ENCODE measurements at places on chromosomes 7 and 10. TPM values are rescaled to one million over a fixed set of nuclear protein-coding genes. Genes with fewer than 3 reads are reported as not detected.

DNA sequence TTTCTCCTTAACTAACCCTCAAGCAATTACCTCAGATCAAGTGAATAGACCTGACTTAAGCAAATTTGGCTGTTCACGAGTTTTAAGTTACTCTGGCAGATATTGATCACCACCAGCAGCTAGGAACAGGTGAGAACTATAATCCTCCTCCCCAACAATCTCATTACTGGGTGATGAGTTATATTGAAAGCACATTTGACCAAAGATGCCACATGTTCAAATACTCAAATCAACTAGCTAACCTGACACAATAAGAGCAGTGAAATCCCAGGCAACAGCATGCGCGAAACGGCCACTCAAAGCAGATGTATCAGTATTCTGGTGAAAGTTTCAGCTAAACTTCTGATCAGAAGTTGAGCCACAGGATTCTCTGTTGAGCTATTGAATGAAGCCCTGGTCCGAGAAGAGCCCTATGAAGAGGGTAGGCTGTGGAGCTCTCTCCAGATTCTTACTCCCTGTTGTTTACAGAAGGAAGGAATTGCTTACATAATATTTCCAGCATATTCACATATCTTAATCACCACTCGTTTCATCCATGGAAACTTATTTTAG, 52.6 kb downstream of the CAV1 start:
- DNase-seq, result no peak

DNA sequence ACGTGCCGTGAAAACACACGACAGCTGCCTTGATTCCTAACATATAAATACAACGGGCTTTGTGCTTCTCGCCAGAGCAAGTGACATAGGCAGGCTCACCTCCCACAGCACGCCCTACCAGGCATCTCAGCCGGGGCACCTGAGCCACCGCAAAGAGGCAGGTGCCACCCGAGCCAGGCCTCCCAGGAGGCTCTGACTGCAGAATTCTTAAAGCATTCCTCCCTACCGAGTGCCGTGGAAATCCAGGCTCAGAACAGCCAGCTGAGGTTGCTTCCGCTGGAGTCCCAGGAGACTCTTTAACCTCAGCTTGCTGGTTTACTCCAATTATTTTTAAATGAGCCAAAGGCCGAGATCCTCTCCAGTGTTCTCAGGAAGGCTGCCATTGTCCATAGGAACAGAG, 206.5 kb downstream of the USP6NL start:
- no peak for DNase-seq

DNA sequence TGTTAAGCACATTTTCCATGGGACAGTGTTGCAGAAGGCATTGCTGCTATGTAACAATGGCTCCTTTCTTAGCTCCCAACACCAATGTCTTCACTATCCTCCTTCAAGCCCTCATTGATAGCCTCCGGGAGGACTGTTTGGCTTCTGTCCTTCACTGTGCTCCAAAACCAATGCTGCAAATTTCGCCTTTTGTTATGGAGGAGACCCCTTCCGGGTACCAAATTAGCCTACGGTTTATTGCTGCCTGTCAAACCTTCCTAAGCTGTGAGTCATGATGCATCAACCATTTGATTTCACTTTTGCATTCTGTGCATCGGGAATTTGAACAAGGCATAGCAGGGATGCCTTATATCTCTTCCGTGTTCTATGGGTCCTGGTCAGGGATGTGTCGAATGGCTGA, 432.9 kb downstream of the GATA3 start:
- no peak for DNase-seq

- DNase-seq, result no peak
Observed at GRCh38 chr10:76291885-76292284, 860.5 kb downstream of the LRMDA start.

Gene CYP3A4
- not detected for total RNA-seq

DNA sequence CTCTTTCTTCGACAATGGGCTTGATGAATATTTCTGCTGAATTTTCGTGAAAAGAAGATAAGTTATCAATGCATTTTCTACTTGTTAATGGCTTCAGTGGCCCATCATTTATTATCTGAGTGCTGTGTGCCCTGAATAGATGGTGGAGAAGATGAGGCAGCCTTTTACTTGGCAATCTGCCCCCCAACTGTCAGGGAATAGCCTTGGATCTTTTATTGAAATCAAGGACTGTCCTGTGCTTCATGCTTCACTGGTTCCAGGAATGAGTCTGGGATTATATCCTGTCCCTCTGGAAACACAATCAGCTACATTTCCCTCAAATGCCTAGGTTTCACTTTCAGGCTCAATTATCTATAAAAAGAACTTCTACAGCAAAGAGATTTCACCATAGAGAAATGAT, 75.9 kb upstream of the NXPH1 start:
- DNase-seq, result no peak

- no peak for DNase-seq
Observed at GRCh38 chr10:75599875-75600648, 168.6 kb downstream of the LRMDA start.

GRCh38 chr10:57960406-57960805, 307.3 kb downstream of the IPMK start:
- no peak for DNase-seq

Gene TUBAL3
- not detected for total RNA-seq

Gene SFXN2
- 2.5 TPM for total RNA-seq

GRCh38 chr10:125451319-125451718, 231.6 kb downstream of the TEX36 start:
- no peak for DNase-seq

Gene TWIST1
- 29.1 TPM for total RNA-seq

DNA sequence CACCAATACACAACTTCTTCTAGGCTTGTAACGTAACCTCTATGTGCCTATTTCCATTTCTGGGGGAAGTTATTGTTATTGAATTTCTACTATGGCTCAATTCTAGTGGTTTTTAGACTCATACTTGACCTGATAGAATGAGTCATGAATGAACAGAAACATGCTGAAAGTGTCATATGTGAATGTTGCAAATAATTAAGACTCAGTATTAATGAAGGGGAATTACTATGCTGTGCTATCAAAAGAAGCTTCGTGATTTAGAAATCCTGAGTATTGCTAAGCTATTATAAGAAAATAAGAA, 135.1 kb upstream of the ZWINT start:
- no peak for DNase-seq

- peak; percentile 85 for DNase-seq
Observed at GRCh38 chr7:28919510-28919909, 38.6 kb downstream of the TRIL start.

- no peak for DNase-seq
Observed at GRCh38 chr10:9219860-9220259, 1165.4 kb downstream of the GATA3 start.

Gene DPP6
- not detected for total RNA-seq

DNA sequence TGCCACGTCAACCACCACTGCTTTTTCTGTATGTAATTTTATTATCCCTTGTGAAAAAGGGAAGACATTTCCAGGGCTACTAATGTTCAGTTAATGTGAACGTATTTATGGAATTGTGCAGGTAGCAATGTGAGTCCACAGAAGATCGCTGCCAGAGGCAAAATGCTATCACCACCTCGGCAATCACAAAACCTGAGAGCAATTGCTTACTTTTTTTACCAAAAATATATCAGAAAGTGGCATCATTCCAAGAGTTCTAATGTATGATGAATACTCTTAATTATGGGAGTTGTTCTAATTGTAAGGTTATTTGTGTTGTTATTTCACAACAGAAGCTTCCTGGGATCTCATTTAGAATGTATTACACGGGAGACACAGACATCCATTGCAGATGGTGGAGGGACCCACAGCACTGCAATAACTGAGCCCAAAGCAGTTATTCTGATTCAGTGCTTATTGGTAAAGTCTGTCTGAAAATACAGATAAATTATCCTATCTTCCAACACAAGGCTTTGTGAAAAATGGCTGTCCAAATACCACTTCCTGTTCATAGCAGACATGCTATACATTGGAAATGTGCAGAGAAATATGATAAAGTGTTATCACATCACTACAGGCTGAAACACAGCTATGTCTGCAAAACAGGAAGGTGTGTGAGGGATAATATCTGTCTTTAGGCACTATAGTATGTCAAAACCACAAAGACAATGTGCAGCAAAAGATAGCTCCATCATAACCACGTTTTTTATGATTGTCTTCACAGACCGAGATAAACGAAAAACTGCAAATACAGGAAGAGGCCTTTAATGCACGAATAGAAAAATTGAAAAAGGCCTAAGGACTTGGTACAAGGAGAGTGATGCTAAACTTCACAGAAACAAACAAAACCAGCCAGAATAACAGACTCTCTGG, 102.7 kb downstream of the CABCOCO1 start:
- DNase-seq, result no peak

DNA sequence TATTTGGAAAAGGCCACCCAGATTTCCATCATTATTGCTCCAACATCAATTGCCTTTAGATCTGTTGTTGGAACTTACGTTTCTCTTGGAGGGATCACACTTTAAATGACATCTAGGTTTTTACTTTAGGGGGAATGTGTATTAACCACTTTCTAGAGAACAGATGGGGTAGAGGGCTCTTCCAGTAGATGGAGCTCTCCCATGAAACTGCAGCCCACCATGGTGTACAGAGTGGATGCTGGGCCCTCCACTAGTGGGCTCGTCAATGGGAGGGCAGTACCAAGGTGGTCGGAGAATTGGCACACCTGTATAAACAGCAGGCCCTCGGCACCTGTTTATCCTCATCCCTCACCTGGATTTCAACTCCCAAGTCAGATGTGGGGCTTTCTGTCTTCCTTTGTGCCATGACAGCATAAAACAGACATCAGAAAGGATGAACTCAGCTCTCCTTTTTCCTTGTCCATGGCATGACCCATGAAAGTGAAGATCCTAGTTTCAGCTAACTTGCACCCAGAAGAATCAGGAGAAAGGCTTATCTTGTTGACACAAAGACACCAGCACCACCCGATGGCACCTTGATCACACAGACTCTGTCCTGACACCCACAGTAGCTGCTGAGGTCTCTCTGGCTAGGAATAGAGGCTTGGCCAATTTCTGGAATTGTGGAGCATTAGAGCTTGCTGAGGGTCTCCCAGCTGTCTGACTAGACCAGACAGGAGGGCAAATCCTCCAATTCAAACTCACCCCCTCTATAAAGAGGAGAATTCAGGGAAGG, 150.5 kb downstream of the CYP26A1 start:
- no peak for DNase-seq

- DNase-seq, result no peak
Observed at GRCh38 chr7:47538846-47539311, 43.0 kb downstream of the TNS3 start.

Gene PIP
- total RNA-seq, result not detected

GRCh38 chr10:83373671-83374070, 765.6 kb upstream of the GHITM start:
- peak; percentile 66 for DNase-seq

- no peak for DNase-seq
Observed at GRCh38 chr10:122779924-122780323, 65.7 kb downstream of the CUZD1 start.

DNA sequence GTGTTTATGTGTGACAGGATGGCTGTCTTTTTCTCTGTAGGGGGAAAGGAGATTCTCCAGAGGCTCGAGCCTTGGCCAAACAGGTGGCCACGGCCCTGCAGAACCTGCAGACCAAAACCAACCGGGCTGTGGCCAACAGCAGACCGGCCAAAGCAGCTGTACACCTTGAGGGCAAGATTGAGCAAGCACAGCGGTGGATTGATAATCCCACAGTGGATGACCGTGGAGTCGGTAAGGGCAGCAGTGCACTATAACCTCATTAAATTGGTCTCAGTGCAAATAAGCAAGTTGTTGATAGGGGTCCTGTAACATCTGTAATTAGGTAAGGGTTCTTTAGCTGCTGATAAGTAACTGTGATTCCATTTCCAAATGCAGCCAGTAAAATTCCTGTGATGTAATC, 56.4 kb downstream of the AP3M1 start:
- DNase-seq, result no peak

DNA sequence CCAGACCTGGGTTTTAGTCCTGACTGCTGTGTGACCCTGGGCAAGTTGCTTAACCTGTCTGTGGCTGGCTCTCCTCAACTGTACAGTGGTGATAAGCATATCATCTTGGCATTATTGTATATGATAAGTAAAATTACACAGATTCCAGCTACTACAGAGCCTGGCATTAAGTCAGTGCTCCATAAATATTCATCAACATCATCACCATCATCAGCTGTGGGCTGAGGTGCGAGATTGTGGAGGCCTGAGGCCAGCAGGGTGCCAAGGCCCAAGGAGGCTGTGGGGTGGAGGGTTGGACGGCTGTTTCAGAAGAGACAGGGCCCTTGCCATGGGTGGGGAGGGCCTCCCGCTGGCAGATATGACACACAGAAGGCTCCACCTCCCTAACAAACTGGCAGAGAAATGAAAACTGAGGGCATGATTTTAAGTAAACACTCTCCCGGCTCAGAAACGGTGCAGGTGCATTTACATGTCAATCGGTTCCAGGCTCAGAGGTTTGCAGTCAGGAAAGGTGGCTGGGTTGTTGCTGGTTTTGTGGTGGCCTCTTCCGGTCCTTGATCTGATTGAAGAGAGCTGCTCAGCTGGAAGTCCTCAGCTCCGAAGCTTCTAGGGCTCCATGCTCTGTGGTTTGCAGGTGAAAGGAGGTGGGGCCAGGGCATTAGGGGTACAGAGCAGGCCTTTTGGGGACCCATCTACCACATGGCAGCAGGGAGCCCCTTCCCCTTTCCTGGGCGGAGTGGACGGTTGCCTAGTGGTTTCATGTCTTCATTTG, 10.2 kb downstream of the CRYGN start:
- DNase-seq, result peak; percentile 64

- peak; percentile 59 for DNase-seq
Observed at GRCh38 chr10:28375399-28376354, 72.8 kb upstream of the MPP7 start.

- no peak for DNase-seq
Observed at GRCh38 chr7:120260111-120260510, 12.9 kb upstream of the KCND2 start.

GRCh38 chr10:16521311-16522016, at the start of gene C1QL3:
C1QL3 (minus strand) TSS chr10:16521879; CDS start chr10:16521065, 814 bp downstream.
- no peak for DNase-seq

GRCh38 chr10:6702030-6702429, 122.0 kb upstream of the PRKCQ start:
- no peak for DNase-seq

- no peak for DNase-seq
Observed at GRCh38 chr10:4831091-4831490, 5.1 kb downstream of the AKR1E2 start.
